Activated T-helper 1 cell treated with anti-CD3 and anti-CD28 coated beads, Interleukin-12 subunit alpha, Interleukin-12 subunit beta, Interleukin-2, Interleukin-4 antibody, amounts not matched to agents 30 ng/mL and 10 ng/mL and 1 ng/mL, durations not matched to agents 14 hours and 24 hours and 36 hours (primary cell): ENCODE measurements at places on chromosomes 7 and 10. TPM values are rescaled to one million over a fixed set of nuclear protein-coding genes. Genes with fewer than 3 reads are reported as not detected.

- H3K4me3 ChIP-seq, result no peak overlapping the region
- DNase-seq, result no peak
- H3K27ac ChIP-seq, result no peak overlapping the region
- no peaks in the 10 kb centered on the region for H3K4me1 ChIP-seq
These were observed 34.0 kb upstream of the CD36 start for GRCh38 chr7:80604436-80604835.

GRCh38 chr7:5406957-5407945 lies 16.4 kb downstream of the TNRC18 start:
- no peak overlapping the region for H3K27ac ChIP-seq
- no peak for DNase-seq
- H3K27me3 ChIP-seq, result peaks cover 18% of the 10 kb centered on the region
- no peak overlapping the region for H3K4me3 ChIP-seq
- H3K4me1 ChIP-seq, result no peaks in the 10 kb centered on the region

- no peak overlapping the region for H3K27ac ChIP-seq
- H3K27me3 ChIP-seq, result no peaks in the 10 kb centered on the region
These were observed 230.5 kb downstream of the TCF7L2 start for GRCh38 chr10:113180401-113181154.

DNA sequence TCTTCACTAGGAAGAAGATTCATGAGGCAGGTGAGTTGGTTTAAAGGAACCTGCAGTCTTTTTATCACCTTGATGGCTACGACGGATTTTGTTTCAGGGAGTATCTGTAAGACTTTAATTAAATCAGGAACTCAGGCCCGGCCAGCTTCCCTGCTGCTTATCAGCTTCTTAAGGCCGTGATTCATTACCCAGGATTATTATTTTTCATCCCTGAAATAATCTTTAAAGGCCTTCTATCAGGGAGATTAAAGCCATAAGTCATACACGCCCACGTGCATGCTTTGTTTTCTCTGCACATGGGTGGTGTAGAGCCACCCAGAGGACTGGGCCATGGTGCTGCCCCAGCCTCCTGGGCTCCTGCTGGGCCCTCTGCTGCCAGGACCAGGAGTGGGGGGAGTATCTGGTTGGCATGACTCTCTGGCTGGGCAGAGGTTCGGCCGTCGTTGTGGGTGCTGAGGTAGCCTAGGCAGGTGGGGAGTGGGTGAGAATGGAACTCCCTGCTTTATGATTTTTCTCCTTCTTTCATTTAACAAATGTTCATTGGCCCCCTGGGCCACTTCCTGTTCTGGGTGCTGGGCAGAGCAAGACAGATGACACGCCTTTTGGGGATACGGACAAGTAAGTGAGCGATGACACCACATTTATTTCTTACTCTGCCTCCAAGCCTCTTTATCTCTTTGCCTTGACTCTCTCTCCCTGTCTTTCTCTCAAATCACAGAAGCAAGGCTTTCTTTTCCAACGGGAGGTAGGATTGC lies 39.0 kb upstream of the PCBD1 start:
- DNase-seq, result no peak
- H3K36me3 ChIP-seq, result no peaks in the 10 kb centered on the region
- H3K27me3 ChIP-seq, result peaks cover 7% of the 10 kb centered on the region
- H3K4me3 ChIP-seq, result no peak overlapping the region
- H3K4me1 ChIP-seq, result no peaks in the 10 kb centered on the region

GRCh38 chr7:16412274-16413254 lies 8.8 kb downstream of the CRPPA start:
- H3K4me3 ChIP-seq, result no peak overlapping the region
- peaks cover 2% of the 10 kb centered on the region for H3K27me3 ChIP-seq
- DNase-seq, result no peak
- peaks cover 6% of the 10 kb centered on the region for H3K4me1 ChIP-seq

- H3K4me3 ChIP-seq, result no peak overlapping the region
- no peak overlapping the region for H3K27ac ChIP-seq
- H3K27me3 ChIP-seq, result peaks cover 1% of the 10 kb centered on the region
- H3K4me1 ChIP-seq, result peaks cover 5% of the 10 kb centered on the region
- no peaks in the 10 kb centered on the region for H3K36me3 ChIP-seq
These were observed 701.4 kb downstream of the PARD3 start for GRCh38 chr10:34113504-34114225.

PNLIP gene
- total RNA-seq, result not detected in 2 replicates
